ENCODE measurements at places on chromosomes 7 and 10. TPM values are rescaled to one million over a fixed set of nuclear protein-coding genes. Genes with fewer than 3 reads are reported as not detected.

The GDF2 gene
- not detected for total RNA-seq

The CPN1 gene
- total RNA-seq: not detected

DNA sequence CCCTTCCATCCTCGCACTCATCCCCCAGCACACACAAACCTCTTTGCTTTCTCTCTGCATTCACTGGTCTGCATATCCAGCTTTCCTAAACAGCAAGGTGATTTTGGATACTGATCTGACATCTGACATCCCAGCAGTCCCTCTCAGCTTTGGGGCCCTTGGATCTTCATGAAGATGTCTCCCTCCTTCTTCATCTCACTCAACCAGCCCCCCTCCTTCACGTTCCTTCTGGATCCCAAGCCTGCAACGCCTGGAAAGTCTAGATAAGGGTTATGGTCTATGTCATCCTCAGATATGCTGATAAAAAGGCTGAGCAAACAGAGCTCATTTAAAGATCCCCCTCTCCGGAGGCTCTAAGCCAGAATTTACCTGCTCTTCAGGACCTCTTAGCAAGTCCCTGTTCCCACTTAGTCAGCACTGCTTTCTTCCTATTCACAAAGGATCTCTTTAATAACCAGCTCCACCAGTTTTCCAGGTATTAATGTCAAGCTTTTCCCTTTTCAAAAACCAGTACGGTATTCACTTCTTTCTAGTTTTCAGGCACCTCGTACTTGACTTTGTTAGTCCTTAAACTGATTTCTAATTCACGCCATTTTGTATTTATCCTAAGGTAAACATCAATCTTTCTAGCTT, 38.9 kb downstream of the CREB3L2 start:
- H3K4me3 ChIP-seq: no peak overlapping the region
- H3K27me3 ChIP-seq: no peaks in the 10 kb centered on the region
- H3K27ac ChIP-seq: no peak overlapping the region
- no peak for DNase-seq

The RBP3 gene
- total RNA-seq: not detected

GRCh38 chr7:4769761-4770160, 5.7 kb upstream of the AP5Z1 start:
- H3K27ac ChIP-seq: no peak overlapping the region
- peaks cover 6% of the 10 kb centered on the region for H3K36me3 ChIP-seq
- no peak overlapping the region for H3K4me3 ChIP-seq
- H3K4me1 ChIP-seq: 0 out of 2 replicates have a peak, but pooled peaks cover 4% of the 10 kb centered on the region
- H3K27me3 ChIP-seq: no peaks in the 10 kb centered on the region

GRCh38 chr10:52514481-52514880, 200.4 kb downstream of the DKK1 start:
- no peak for DNase-seq
- no peak overlapping the region for H3K27ac ChIP-seq
- no peaks in the 10 kb centered on the region for H3K36me3 ChIP-seq
- H3K4me1 ChIP-seq: peaks cover 26% of the 10 kb centered on the region
- no peaks in the 10 kb centered on the region for H3K27me3 ChIP-seq
- H3K4me3 ChIP-seq: no peak overlapping the region

DNA sequence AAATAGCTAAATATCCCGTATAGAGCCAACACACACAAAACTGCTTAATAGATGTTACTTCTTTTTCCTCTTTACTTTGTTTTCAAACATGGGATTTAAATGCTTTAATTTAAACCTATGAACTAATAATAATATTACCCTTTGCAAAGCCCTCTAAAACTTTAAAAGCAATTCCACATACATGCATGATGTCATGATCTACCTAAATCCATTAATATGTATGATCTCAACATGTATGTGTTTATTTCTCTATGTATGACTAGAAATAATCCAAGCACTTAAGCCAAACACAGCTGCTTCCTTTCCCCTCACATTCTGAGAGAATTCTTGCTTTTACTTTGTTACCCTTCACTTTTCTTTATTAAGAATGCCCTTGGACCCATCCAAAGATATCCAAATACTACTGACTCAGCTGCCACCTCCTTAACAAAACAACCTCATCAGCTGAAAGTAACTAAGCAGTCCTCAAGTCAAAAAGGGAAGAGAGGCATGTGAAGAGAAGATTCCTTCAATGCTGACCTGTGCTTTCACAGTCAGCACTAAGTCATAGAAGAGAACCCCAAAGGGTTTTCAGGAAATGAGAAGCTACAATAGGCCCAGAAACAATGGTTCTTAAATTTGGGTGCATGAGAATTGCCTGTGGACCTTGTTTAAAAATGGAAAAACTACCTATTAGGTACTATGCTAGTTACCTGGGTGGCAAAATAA, 266.4 kb upstream of the LRGUK start:
- no peaks in the 10 kb centered on the region for H3K4me1 ChIP-seq
- no peaks in the 10 kb centered on the region for H3K36me3 ChIP-seq
- H3K27ac ChIP-seq: no peak overlapping the region
- no peak overlapping the region for H3K4me3 ChIP-seq

DNA sequence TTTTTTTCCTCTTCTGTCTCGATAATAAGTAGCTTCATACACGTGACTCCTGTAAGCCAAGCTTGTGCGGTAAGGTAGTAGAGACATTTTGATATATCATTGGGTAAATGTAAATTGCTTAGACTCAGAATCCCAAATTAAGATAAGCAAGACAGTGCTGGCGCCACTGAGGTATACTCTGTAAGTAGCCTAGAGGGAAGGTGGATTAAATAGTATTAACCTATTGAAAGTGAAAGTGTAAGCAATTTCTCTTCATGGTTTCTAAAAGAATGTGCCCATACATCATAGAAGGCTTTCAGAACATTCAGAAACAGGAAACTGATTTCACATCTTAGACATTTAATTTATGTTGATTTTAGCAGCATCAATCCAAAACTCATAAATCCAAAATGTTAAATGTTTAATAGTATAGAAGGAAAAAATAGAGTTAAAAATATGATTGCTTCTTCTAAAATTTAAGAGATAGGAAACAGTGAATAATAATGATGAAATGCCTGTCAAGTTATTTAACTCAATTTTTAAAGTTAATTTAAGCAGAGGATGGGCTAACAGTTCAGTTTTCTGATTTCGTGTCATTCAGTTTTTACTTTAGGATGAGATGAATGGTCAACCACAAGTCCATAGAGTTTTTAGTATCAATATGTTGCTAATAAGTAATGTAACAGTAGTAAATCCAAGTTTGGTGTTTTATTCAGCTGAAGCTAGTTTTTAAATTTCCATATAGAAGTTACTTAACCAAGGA, 36.8 kb downstream of the LRRC72 start:
- H3K27me3 ChIP-seq: no peaks in the 10 kb centered on the region
- H3K4me1 ChIP-seq: peaks cover 4% of the 10 kb centered on the region
- no peaks in the 10 kb centered on the region for H3K36me3 ChIP-seq
- H3K27ac ChIP-seq: no peak overlapping the region

- H3K4me1 ChIP-seq: no peaks in the 10 kb centered on the region
- no peaks in the 10 kb centered on the region for H3K36me3 ChIP-seq
- DNase-seq: no peak
- no peak overlapping the region for H3K4me3 ChIP-seq
These were observed 70.5 kb downstream of the KLF6 start for GRCh38 chr10:3714531-3714930.

GRCh38 chr10:103574097-103575061, 80.9 kb downstream of the NEURL1 start:
- no peaks in the 10 kb centered on the region for H3K4me1 ChIP-seq
- H3K36me3 ChIP-seq: no peaks in the 10 kb centered on the region
- peaks cover 24% of the 10 kb centered on the region for H3K27me3 ChIP-seq
- H3K27ac ChIP-seq: no peak overlapping the region
- no peak overlapping the region for H3K4me3 ChIP-seq

The PKD1L1 gene
- total RNA-seq: 0.11 TPM

DNA sequence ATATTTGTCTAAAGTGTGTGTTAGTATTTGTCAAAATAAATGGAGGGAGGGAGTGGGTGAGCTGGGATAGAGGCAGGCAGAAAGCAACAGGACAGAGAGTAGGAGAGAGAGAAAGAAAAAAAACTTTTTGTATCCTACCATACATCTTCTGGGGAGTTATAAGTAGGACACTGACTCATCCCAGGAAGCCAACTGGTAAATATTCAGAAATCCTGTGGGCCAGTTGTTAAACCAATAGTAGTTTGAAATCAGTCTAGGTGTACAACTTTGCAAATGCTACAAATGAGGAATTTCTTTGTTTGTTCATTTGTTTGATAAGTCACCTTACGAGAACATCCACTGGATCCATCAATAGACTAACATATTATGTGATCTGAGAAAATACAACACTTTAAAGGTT, 980.9 kb downstream of the GATA3 start:
- H3K36me3 ChIP-seq: no peaks in the 10 kb centered on the region
- no peak overlapping the region for H3K27ac ChIP-seq
- no peak overlapping the region for H3K4me3 ChIP-seq
- H3K4me1 ChIP-seq: no peaks in the 10 kb centered on the region
- no peaks in the 10 kb centered on the region for H3K27me3 ChIP-seq
- no peak for DNase-seq

DNA sequence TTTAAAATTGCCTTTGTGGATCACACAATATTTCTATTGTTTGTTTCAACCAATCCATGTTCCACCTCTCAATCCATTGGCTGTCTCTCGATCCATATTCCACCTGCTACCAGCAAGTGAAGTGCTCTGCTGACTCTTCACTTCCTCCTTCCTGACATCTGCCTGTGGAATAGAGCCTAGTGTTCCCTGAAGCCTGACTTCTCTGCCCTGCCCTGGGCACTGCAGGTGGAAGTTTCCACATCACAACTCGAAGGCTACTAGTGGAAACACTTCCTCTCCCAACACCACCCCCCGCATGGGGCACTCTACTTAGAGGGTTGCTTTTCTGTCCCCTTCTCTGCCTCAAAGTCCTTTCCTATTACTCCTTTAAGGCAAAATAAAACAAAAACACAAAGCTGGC, 563.8 kb upstream of the IGFBP3 start:
- peak overlapping the region; percentile 82 for H3K27ac ChIP-seq
- DNase-seq: no peak
- no peak overlapping the region for H3K4me3 ChIP-seq
- no peaks in the 10 kb centered on the region for H3K36me3 ChIP-seq

GRCh38 chr7:150340024-150340749, 1.2 kb downstream of the RARRES2 start:
- H3K27me3 ChIP-seq: peaks cover 26% of the 10 kb centered on the region
- H3K27ac ChIP-seq: no peak overlapping the region
- H3K4me1 ChIP-seq: 0 out of 2 replicates have a peak, but pooled peaks cover 3% of the 10 kb centered on the region
- H3K4me3 ChIP-seq: no peak overlapping the region
- peak; percentile 25 for DNase-seq

- DNase-seq: no peak
- H3K4me1 ChIP-seq: no peaks in the 10 kb centered on the region
- H3K4me3 ChIP-seq: no peak overlapping the region
- H3K27ac ChIP-seq: no peak overlapping the region
These were observed 15.2 kb upstream of the COMTD1 start for GRCh38 chr10:75250934-75251333.

The NEBL gene
- not detected for total RNA-seq

The SH2D4B gene
- not detected for total RNA-seq

DNA sequence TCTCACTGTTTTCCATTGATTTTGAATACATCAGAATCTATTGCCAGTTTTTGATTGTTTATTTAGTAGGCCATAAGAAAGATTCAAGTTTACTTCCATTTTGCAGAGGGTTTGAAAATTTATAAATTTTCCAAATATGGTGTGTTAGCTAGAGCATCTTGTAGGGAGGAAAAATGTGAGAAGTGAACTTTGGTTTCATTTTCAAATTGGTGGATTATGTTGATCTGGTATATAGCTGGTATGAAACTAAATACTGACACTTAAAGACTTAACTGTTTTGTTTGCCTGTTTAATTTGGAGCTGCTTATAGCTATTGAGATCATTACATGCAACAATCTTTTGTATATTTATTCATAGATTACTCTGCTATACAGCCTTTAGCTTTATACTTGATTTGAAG, 108.1 kb downstream of the ADAM22 start:
- no peak overlapping the region for H3K4me3 ChIP-seq
- H3K36me3 ChIP-seq: no peaks in the 10 kb centered on the region
- peaks cover 10% of the 10 kb centered on the region for H3K4me1 ChIP-seq
- no peaks in the 10 kb centered on the region for H3K27me3 ChIP-seq
- no peak for DNase-seq
- H3K27ac ChIP-seq: no peak overlapping the region

GRCh38 chr7:147265528-147265927, 1148.9 kb downstream of the CNTNAP2 start:
- H3K27me3 ChIP-seq: no peaks in the 10 kb centered on the region
- H3K27ac ChIP-seq: no peak overlapping the region
- DNase-seq: no peak
- no peak overlapping the region for H3K4me3 ChIP-seq
- H3K4me1 ChIP-seq: no peaks in the 10 kb centered on the region

The OR2A7 gene
- total RNA-seq: not detected

The MRC1 gene
- not detected for total RNA-seq

- H3K4me3 ChIP-seq: no peak overlapping the region
- no peaks in the 10 kb centered on the region for H3K36me3 ChIP-seq
- no peak overlapping the region for H3K27ac ChIP-seq
- H3K4me1 ChIP-seq: no peaks in the 10 kb centered on the region
- DNase-seq: no peak
- peaks cover 14% of the 10 kb centered on the region for H3K27me3 ChIP-seq
These were observed 18.2 kb downstream of the COL17A1 start for GRCh38 chr10:104067525-104067924.

The CDHR3 gene
- 2.6 TPM for total RNA-seq

The AGAP6 gene
- 4.9 TPM for total RNA-seq

The SLC16A9 gene
- not detected for total RNA-seq

DNA sequence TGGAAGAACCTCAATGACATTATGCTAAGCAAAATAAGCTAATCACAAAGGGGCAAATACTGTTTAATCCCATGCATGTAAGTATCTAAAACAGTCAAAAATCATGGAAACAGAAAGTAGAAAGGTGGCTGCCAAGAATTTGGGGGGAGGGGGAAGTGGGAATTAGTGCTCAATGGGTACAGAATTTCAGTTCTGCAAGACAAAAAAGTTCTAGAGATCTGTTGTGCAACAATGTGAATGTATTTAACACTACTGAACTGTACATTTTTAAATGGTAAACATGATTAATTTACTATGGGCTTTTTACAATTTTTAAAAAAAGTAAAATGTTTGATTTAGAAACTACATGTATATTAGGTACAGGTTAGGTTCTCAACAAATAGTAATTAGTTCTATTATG, 11.9 kb downstream of the EZH2 start:
- no peaks in the 10 kb centered on the region for H3K36me3 ChIP-seq
- no peaks in the 10 kb centered on the region for H3K27me3 ChIP-seq
- no peak overlapping the region for H3K27ac ChIP-seq
- no peak overlapping the region for H3K4me3 ChIP-seq
- no peaks in the 10 kb centered on the region for H3K4me1 ChIP-seq

GRCh38 chr7:12244129-12244528, 33.0 kb downstream of the TMEM106B start:
- no peaks in the 10 kb centered on the region for H3K36me3 ChIP-seq
- no peaks in the 10 kb centered on the region for H3K4me1 ChIP-seq
- no peaks in the 10 kb centered on the region for H3K27me3 ChIP-seq

The STARD3NL gene
- 68.1 TPM for total RNA-seq

The MINDY4 gene
- total RNA-seq: 3.5 TPM

Data from GM23248 (cell line).